ENCODE measurements at places on chromosomes 2 and 18.

GRCh38 chr2:117967977-117968718 is 45.7 kb downstream of the CCDC93 start:
- no peak for DNase-seq

GRCh38 chr2:184402381-184402780 is 195.9 kb upstream of the ZNF804A start:
- DNase-seq = no peak

- no peak for DNase-seq
Observed at GRCh38 chr2:167438206-167438605, 549.9 kb downstream of the XIRP2 start.

- DNase-seq = no peak
Observed at GRCh38 chr2:240249423-240250149, 109.1 kb upstream of the OTOS start.

DNA sequence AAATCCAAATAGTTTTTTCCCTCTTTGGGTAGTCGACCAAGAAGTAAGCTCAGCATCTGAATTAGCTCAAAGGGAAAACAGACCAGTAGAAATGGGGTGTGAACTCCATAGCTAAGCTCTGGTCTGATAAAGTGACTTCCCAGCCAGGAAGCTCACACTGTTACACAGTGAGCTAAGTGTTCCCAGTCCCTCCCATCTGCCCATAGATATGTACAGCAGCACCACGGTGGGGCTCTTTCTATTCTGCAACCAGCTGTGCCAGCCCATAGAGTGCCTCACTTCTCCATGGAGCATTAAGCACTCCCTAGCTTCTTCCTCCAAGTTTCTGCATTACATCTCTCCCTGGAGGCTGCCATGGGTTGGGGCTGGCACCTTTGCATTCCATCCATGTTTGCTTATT is 27.6 kb upstream of the NEMP2 start:
- DNase-seq = no peak

- DNase-seq = no peak
Observed at GRCh38 chr2:55879976-55880375, 43.6 kb downstream of the EFEMP1 start.

- no peak for DNase-seq
Observed at GRCh38 chr2:192267484-192267883, 72.8 kb upstream of the TMEFF2 start.

DNA sequence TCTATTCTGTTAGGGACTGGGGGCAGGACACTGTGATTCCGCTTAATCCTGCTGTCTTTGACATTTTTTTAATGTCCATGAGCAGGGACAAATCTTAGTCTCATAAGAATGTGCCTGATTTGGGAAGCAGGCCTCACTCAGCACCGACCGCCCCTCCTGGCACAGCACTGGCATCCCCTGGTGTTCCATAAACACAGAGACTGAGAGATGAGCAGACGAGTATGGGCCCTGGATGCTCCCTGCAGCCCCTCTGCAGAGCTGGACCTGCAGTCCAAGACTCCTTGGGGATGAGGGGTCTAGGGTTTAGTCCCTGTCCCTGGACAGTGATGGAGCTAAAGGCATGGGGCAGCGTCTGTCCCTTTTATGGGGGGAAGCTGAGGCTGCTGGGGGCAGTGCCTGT is 81.6 kb downstream of the NDUFA10 start:
- no peak for DNase-seq

- no peak for DNase-seq
Observed at GRCh38 chr2:233441161-233442027, 87.1 kb downstream of the DGKD start.

GRCh38 chr18:70469916-70470315 is 181.1 kb downstream of the SOCS6 start:
- DNase-seq = no peak

DNA sequence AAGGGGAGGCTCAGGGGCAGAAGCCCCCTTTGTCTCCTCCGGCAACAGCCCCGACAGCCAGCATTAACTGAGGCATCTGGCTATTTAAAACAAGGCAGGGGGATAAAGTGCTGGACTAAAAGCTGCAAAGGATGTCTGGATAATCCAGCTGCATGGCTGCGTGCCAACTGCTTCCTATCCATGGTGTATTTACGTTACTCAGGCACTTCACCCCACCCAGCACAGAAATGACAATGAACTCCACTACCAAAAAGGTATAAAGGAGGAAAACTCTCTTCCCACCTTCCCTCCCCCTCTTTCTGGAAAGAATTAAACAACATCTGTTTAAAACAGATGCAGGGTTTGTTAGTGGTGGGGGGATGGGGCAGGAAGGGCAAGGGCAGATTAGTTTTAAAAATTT is 82.5 kb downstream of the SPRED2 start:
- DNase-seq = no peak

GRCh38 chr2:159562248-159562647 is 54.1 kb downstream of the BAZ2B start:
- DNase-seq = no peak

DNA sequence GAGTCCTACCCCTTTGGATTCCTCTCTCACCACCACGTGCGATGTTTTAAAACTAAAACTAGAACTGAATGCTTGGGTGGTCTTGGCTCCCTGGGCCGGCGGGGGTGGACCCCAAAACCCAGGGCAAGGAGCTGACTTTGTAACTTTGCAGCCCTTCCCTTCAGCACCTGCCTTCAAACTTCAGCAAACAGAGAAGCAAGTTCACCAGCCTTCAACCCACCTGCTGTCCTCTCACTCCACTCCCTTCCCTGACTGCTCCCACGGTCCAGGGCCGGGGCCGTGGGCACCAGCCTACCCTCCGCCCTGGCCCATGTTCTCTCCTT is 54.5 kb downstream of the COL6A3 start:
- DNase-seq = no peak

GRCh38 chr18:25990473-25990872 is 99.9 kb downstream of the SS18 start:
- no peak for DNase-seq

DNA sequence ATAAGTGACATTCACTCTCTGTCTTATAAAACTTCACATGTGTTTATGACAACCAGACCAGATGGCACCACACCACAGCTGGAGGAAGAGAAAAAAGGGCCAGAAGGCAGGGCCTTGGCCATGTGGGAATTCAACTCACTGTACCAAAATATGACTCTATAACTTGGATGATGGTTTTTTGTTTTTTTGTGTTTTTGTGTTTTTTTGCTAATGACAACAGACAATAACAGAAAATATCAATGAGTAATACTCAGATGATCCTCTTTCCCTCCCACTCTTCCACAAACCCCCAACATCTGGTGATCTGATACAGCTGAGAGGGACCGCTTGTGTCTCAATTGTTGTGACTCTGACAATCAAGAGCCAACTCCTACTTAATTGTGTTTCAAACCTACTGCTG is 12.4 kb downstream of the NMI start:
- no peak for DNase-seq

- DNase-seq = no peak
Observed at GRCh38 chr2:222641336-222641735, 14.6 kb downstream of the FARSB start.

GRCh38 chr2:157477919-157478318 is 34.0 kb upstream of the CYTIP start:
- DNase-seq = no peak

- no peak for DNase-seq
Observed at GRCh38 chr2:211802666-211803065, 735.9 kb downstream of the ERBB4 start.

All from HCT116 (cell line).